AG04449 (cell line): ENCODE measurements at places on chromosomes 2 and 18.

- DNase-seq = no peak
Measured at GRCh38 chr18:54718408-54718773, 109.9 kb upstream of the RAB27B start.

DNA sequence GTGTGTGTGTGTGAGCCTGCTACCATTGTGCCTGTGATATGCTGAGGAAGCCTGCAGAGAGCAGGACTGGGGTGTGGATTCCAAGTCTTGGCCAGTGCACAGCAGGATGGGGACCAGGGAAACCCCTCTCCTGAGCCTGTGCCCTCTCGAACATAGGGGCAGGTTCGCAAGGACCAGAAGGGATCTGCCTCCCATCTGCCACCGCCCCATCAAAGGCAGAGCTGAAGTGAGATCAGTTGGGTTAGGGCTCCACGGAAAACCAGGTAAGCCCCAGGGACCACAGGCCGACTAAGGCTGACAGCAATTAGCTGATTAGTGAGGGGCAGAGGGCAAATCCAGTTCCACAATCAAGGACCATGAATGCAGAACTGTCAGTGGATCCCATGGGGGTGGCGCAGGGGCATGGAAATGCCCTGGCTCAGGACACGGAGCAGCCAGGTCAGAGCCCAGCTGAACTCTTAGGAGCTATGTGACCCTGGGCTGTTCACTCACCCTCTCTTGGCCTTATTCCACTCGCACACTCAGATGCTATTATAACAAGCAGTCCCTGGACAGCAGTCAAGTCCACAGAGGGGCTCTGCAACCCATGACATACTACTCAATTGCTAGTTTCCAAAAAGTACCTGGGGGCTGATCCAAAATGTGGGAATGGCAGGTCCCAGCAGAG lies 84.2 kb upstream of the ID2 start:
- no peak for DNase-seq

DNA sequence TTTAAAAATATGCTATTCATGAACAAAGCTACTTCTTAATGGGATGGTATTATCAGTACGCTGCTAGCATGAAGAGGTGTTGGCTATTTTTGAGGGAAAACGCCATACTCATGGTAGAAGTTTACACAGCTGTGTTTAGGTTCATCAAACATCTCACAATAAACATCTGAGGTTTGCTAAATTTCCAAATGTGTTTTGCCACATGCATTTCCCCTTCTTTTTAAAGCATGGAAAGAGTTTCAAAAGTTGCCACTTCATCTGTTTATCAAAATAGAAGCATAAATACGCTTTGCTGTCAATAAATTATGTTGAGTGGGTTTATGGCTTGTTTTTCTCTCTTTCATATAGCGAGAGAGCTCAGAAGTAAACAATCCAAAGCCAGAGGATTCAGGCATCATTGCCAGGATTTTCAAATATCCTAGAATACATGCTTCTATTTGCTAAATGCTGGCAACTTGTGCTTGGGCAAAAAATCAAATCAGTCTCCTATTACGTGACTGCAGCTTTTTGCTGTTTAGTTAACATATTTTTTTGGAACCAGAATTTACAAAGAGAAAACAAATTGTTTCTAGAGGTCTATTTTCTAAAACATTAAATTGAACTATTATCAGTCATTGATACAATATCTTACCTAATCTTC lies 1919.9 kb upstream of the LRRTM1 start:
- DNase-seq = no peak

GRCh38 chr18:53503914-53504441 lies 720.5 kb downstream of the MBD2 start:
- no peak for DNase-seq

DNA sequence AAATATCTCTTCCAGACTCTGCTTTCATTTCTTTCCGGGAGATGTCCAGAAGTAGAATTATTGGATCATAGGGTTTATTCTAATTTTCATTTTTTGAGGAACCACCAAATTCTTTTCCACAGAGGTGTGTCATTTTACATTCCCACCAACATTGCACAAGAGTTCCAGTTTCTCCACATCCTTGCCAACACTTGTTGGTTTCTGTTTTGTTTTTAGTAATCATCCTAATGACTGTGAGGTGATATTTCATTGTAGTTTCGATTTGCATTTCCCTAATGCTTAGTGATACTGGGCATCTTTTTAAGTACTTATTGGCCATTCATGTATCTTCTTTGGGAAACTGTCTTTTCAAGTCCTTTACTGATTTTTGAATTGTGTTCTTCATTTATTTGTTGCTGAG lies 513.1 kb downstream of the PARD3B start:
- no peak for DNase-seq

GRCh38 chr2:160322320-160322719 lies 122.2 kb upstream of the ITGB6 start:
- no peak for DNase-seq

- no peak for DNase-seq
Measured at GRCh38 chr2:59680863-59681262, 872.6 kb downstream of the BCL11A start.

DNA sequence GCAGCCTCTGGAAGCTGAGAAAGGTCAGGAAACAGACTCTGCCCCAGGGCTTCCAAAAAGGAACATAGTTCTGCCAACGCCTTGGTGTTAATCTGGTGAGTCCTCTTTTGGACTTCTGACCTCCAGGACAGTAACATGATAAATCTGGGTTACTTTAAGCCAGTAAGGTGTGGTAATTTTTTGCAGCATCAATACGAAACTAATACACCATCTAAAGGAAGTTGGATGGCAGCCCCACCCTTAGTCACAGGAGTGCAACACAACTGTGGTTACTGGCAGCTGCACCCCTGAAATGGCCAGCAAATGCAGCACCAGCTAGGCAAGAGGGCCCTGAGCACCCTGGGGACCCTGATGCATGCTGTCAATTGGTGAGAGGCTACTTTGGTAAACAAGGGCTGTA lies 25.8 kb downstream of the CREG2 start:
- no peak for DNase-seq

GRCh38 chr18:10143596-10143995 lies 229.8 kb downstream of the VAPA start:
- no peak for DNase-seq

DNA sequence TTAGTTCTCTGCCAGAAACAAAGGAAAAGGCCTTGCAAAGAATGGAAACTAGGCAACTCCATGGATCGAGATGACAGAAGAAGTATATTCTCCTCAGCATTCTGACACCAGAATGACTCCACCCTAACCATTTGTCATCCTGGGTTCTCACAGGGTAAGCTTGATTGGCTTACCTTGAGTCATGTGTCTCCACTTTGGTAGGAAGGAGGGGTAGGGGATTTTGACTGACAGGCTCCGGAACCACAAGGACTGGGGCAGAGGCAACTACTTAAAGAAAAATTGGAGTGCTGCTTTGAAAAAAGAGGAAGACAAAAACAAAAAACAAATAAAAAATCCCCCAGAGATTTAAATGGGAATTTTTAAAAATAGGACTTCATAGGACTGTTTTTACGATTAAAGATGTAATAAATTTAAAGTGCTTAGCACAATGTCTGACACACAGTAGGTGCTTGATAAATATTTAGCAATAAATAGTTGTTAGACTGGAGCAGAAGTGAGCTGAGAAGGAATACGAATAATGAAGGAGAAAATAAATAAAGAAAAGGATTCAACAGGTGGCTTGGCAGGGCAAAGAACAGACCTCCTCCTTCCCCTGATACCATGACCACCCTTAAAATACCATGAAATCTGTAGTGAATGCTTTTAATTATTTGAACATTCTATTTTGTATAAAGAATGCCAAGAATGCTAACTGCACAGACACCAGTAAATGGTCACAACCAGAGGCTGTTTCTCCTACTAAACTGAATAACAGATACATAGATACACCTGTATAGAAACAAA lies 230.2 kb downstream of the CDCA7 start:
- DNase-seq = no peak

GRCh38 chr18:44579028-44579702 lies 101.5 kb upstream of the SETBP1 start:
- no peak for DNase-seq

- DNase-seq = no peak
Measured at GRCh38 chr2:207241198-207241597, 75.5 kb upstream of the KLF7 start.

DNA sequence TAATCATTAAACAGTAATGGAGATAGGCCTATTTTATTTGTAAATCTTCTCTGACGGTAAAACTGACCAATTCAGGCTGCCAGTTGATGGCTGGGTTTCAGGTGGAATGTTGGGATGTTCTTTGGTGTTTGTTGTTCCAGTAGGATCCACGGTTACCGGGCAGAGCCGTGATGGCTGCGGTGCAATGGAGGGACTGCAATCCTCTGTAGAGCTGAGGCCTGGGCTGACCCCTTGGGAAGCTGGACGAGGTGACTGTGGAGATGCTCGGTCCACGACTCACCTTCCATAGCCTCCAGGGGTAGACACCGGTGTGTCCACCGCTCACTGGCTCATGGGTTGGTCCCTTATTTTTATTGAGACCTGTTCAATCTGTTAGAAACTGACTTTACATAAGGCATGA lies 42.5 kb downstream of the ZNF519 start:
- DNase-seq = no peak

DNA sequence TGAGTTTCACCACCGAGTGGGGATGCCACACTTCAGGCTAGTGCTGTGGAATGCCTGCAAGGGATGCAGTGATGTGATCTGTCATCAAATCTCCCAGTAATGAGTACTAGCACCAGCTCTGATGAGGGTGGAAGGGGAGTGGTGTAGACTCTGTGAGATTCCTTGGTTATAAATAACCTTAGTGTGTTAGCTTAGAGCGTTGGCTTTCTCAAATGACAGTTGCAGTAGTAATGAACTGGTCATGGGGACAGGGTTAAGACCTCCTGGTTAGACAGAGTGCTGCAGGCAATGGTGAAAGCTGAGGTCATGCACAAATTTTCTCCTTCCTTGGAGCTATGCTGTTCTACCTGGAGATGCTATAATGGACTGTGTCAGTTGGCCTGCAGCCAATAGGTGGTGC lies 1063.4 kb upstream of the CRIM1 start:
- no peak for DNase-seq
